ENCODE measurements at places on chromosomes 6 and 20. TPM values are rescaled to one million over a fixed set of nuclear protein-coding genes. Genes with fewer than 3 reads are reported as not detected.
A peak's percentile ranks its signal among the peaks of the same experiment; 100 is the strongest.

GRCh38 chr20:10857352-10858070 lies 183.7 kb upstream of the JAG1 start:
- DNase-seq: peak; percentile 81
- H3K4me3 ChIP-seq: no peak overlapping the region
- H3K27me3 ChIP-seq: no peaks in the 10 kb centered on the region
- peaks cover 27% of the 10 kb centered on the region for H3K4me1 ChIP-seq
- no peaks in the 10 kb centered on the region for H3K36me3 ChIP-seq
- H3K27ac ChIP-seq: peak overlapping the region; percentile 60

DNA sequence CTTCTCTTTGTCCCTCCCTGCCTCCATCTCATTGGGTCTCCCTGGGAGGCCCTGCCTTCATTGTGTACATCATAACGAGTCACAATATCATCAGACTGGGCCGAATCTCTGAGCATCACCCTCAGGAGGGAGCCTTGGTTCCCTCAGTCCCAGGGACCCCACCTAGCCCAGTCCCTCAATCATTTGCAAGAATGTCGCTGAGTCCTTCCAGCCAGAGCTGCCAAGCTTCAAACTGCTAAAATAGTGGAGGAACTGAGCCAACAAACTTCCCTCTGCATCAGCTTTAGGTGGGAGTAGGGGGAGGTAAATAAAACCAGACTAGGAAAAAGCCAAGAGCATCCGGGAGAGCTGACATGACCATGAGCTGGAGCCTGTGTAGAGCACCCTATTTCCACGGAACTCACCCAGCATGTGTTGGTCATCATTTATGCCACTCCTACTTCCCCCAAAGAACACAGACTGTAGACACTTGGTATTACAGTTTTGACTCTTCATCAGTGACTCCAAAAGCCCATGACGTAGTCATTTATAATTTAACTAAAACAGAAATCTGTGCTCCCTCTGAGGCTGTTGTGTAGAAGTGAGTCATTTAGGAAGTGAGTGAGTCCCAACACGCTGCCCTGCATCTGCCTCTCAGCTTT lies 28.8 kb upstream of the IL17A start:
- H3K4me1 ChIP-seq: no peaks in the 10 kb centered on the region
- no peaks in the 10 kb centered on the region for H3K27me3 ChIP-seq
- H3K27ac ChIP-seq: no peak overlapping the region
- no peaks in the 10 kb centered on the region for H3K36me3 ChIP-seq

DNA sequence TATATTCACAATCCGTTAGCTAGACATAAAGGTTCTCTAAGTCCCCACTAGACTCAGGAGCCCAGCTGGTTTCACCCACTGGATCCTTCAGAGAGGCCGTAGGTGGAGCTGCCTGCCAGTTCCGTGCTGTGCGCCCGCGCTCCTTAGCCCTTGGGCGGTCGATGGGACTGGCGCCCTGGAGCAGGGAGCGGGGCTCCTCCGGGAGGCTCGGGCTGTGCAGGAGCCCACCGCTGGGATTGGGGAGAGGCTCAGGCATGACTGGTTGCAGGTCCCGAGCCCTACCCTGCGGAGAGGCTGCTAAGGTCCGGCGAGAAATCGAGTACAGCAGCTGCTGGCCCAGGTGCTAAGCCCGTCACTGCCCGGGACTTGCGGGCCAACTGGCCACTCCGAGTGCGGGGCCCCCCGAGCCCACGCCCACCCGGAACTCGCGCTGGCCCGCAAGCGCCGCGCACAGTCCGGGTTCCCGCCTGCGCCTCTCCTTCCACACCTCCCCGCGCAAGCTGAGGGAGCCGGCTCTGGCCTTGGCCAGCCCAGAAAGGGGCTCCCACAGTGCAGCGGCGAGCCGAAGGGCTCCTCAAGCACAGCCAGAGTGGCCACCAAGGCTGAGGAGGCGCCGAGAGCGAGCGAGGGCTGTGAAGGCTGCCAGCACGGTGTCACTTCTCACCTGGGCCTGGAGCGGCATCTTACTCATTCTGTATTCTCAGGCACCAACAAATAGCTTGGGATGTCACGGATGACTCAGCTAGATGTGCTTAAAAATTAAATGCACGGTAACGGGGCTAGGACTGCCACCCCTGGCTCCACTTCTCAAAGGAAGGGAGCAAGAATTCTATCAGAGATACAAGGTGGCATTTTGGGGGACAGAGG lies 44.1 kb downstream of the IRF4 start:
- DNase-seq: no peak
- H3K27me3 ChIP-seq: no peaks in the 10 kb centered on the region
- no peak overlapping the region for H3K4me3 ChIP-seq
- H3K27ac ChIP-seq: no peak overlapping the region

DNA sequence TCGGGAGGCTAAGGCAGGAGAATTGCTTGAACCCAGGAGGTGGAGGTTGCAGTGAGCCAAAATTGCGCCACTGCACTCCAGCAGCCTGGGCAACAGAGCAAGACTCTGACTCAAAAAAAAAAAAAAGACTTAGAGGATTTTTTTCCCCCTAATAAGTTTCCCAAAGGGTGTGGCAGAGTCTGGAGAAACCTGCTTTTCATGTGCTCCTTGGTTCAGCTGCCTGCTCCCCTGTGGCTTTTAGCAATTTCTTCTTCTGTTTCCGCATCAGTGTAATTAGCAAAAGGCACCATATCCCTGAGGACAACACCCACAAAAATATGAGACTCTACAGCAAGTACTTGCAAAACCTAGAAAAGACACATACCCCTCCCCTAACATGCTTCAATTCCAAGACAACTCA lies 28.6 kb upstream of the ZNF133 start:
- no peak for DNase-seq
- H3K36me3 ChIP-seq: no peaks in the 10 kb centered on the region
- H3K4me3 ChIP-seq: no peak overlapping the region
- no peaks in the 10 kb centered on the region for H3K27me3 ChIP-seq

- no peaks in the 10 kb centered on the region for H3K27me3 ChIP-seq
- no peak overlapping the region for H3K4me3 ChIP-seq
- no peak overlapping the region for H3K27ac ChIP-seq
- H3K36me3 ChIP-seq: peaks cover 28% of the 10 kb centered on the region
Observed at GRCh38 chr6:158506601-158507000, 53.3 kb upstream of the TMEM181 start.

DNA sequence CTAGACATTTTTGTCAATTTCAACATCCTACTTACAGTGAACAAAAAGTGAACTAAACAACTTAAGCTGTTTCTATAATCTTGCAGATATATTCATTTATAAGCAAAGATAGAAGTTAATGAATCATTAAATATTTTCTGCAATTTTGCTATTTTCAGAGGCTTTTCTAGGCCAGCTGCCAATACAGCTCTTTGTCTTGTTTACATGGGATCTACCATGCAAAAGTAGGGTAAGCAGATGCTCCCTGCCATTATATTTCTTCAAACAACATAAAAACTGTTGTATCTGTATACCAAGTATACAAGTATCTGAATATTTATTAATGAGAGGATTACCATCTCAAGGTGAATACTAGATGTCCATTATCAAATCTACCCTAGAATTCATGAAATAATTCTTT lies 15.4 kb downstream of the PNISR start:
- no peak overlapping the region for H3K4me3 ChIP-seq
- H3K4me1 ChIP-seq: no peaks in the 10 kb centered on the region
- H3K36me3 ChIP-seq: peaks cover 98% of the 10 kb centered on the region
- H3K27ac ChIP-seq: no peak overlapping the region
- DNase-seq: no peak
- no peaks in the 10 kb centered on the region for H3K27me3 ChIP-seq

GRCh38 chr6:15510536-15511247 lies 152.1 kb downstream of the DTNBP1 start:
- H3K36me3 ChIP-seq: peaks cover 91% of the 10 kb centered on the region
- no peaks in the 10 kb centered on the region for H3K27me3 ChIP-seq
- DNase-seq: no peak
- no peak overlapping the region for H3K4me3 ChIP-seq

DNA sequence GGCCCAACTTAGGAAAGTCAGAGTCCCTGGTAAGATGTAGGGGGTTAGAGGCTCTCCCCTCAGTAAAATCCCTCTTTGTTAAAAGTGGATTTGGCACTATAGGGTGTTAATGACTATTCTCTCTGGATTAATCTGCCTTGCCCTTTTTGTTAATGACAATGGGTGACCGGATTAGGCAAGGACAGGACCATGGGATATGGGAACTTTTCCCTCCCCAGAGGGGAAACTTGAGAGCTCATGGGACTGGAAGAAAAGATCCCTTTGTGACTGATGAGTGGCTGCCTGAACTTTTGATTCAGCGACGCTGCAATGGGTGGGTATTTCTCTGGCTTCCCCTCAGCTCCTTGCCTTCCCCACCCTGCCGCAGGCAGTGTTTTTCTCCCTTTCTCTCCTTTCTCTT lies 12.2 kb upstream of the TAAR9 start:
- H3K27me3 ChIP-seq: no peaks in the 10 kb centered on the region
- no peak for DNase-seq
- H3K36me3 ChIP-seq: no peaks in the 10 kb centered on the region
- H3K4me1 ChIP-seq: no peaks in the 10 kb centered on the region
- H3K27ac ChIP-seq: no peak overlapping the region

DNA sequence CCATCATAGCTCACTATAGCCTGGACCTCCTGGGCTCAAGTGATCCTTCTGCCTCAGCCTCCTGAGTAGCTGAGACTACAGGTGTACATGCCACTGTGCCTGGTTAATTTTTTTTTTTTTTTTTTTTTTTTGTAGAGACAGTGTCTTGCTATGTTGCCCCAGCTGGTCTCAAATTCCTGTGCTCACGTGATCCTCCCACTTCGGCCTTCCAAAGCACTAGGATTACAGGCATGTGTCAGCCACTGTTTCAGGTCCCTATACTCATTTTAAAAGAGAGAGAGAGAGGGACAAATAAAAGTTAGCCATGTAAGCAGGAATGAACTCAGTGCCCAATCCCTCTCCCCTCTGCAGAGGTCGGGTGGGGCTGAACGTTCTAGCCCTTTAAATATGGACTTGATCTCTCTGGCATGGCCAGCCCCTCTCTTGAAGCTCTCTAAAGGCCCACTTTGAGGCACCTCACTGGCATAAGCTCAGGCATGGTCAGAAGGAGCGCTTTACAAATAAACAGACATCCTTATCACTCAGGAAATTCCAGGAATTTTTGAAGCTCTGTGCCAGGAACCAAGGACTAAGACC lies 9.0 kb upstream of the SERPINB1 start:
- no peak for DNase-seq
- H3K4me3 ChIP-seq: no peak overlapping the region
- H3K27ac ChIP-seq: no peak overlapping the region

GRCh38 chr6:168962886-168963285 lies 290.8 kb downstream of the THBS2 start:
- DNase-seq: no peak
- H3K27ac ChIP-seq: no peak overlapping the region
- no peaks in the 10 kb centered on the region for H3K27me3 ChIP-seq
- H3K4me1 ChIP-seq: no peaks in the 10 kb centered on the region
- H3K4me3 ChIP-seq: no peak overlapping the region

DNA sequence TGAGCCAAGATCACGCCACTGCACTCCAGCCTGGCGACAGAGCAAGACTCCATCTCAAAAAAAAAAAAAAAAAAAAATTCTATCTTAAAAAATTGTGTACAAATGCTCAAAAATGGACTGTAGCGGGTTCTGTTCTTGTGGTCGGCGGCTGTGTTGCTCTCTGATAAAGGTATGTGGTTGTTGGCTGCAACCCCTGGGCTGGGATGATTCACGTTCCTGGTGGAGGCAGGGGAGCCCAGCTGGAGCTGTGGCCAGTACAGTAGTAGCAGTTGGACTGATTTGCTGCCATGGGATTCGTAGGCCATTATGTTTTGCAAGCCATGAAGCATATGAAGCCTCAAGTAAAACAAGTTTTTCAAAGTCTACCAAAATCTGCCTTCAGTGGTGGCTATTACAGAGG lies 22.3 kb downstream of the MDN1 start:
- H3K27me3 ChIP-seq: no peaks in the 10 kb centered on the region
- peaks cover 3% of the 10 kb centered on the region for H3K4me1 ChIP-seq
- H3K27ac ChIP-seq: no peak overlapping the region
- peaks cover 3% of the 10 kb centered on the region for H3K36me3 ChIP-seq
- no peak overlapping the region for H3K4me3 ChIP-seq

- H3K27me3 ChIP-seq: no peaks in the 10 kb centered on the region
- H3K36me3 ChIP-seq: peaks cover 78% of the 10 kb centered on the region
- DNase-seq: no peak
- no peak overlapping the region for H3K27ac ChIP-seq
- no peaks in the 10 kb centered on the region for H3K4me1 ChIP-seq
Observed at GRCh38 chr6:42251500-42251899, 33.8 kb upstream of the MRPS10 start.

DNA sequence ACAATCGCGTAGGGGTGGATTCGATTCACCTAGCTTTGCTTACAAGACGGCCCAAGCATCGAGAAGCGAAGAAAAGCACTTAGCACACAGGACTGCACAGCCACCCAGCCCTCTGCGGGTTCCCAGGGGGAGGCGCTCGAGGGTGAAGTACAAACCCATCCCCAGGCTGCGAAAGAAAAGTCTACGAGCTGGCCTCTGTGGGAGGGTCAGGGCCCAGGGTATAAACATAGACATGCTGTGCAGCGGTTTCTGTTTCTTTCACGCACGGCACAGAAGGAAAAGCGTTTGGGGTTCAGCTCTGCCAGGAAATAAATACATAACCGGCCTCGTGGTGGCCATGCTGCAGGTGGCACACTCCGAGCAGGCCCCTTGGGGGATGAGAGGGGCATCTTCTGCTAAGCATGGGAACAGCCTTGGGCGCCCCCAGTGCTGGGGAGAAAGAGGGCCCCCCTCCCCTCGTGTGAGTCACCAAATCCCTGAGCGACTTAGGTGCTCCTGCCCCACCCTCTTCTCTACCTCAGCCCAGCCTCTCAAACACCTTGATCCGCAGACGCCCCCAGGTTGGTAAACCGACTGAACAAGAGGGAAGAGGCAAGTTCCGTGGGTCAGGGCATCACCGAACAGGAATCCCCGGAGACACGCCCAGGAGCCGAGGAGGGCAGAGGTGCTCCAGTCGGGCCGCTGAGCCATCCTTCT lies 91.6 kb upstream of the RIPOR2 start:
- peaks cover 18% of the 10 kb centered on the region for H3K4me1 ChIP-seq
- DNase-seq: no peak
- H3K27ac ChIP-seq: peak overlapping the region; percentile 26
- H3K4me3 ChIP-seq: no peak overlapping the region
- no peaks in the 10 kb centered on the region for H3K27me3 ChIP-seq
- no peaks in the 10 kb centered on the region for H3K36me3 ChIP-seq

GRCh38 chr20:59013031-59013951 lies 5.9 kb upstream of the TUBB1 start:
- no peak overlapping the region for H3K4me3 ChIP-seq
- no peaks in the 10 kb centered on the region for H3K27me3 ChIP-seq
- peaks cover 20% of the 10 kb centered on the region for H3K4me1 ChIP-seq
- H3K36me3 ChIP-seq: no peaks in the 10 kb centered on the region
- no peak overlapping the region for H3K27ac ChIP-seq

GRCh38 chr6:132494954-132495353 lies 18.0 kb downstream of the STX7 start:
- no peaks in the 10 kb centered on the region for H3K27me3 ChIP-seq
- no peak for DNase-seq
- no peak overlapping the region for H3K27ac ChIP-seq
- peaks cover 47% of the 10 kb centered on the region for H3K4me1 ChIP-seq

Gene DDO
- polyA plus RNA-seq: 2.2 TPM

Gene OOEP
- polyA plus RNA-seq: not detected

Gene ZC3H12D
- 1.2 TPM for polyA plus RNA-seq

Gene HSPA12B
- polyA plus RNA-seq: not detected

Measured in CD14-positive monocyte (primary cell).